Astrocyte of the cerebellum (primary cell): ENCODE measurements at places on chromosomes 7 and 10.
A peak's percentile ranks its signal among the peaks of the same experiment; 100 is the strongest.

DNA sequence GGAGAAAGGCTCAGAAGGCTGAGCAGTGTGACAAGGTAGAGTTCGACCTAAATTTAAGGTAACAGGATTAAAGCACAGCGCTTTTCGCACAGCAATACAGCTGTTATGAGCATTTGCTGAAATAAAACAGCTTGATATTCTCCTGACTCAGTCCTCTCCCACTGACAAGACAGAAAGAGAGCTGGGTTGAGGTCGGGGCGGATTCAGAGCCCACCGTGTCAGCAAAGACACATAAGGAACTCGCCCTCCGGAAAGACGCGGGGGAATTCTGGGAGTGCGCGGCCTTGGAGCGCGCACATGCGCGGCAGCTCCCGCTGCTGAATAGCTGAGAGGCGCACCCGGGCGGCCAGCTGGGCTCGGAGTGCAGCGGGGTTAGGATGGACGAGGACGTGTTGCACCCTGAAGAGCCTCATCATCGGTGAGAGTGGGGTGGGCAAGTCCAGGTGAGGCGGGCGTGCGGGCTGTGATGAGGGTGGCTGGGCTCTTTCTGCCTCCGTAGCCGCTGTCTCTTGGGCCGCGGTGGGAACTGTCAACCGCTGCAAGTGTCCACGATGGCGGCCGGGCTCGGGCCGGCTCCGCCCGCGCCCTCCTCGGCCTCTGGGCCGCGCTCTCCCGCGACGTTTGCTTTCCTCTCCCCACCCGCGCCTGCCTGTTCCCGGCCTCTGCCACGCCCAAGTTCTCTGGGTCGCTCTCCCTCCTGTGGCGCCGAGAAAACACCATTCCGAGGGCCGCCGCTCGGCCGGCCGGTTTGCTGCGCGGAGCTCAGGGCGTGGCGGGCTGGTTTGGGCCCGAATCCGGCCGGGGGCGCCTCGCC is 120.6 kb downstream of the LYZL1 start:
- no peak for DNase-seq

DNA sequence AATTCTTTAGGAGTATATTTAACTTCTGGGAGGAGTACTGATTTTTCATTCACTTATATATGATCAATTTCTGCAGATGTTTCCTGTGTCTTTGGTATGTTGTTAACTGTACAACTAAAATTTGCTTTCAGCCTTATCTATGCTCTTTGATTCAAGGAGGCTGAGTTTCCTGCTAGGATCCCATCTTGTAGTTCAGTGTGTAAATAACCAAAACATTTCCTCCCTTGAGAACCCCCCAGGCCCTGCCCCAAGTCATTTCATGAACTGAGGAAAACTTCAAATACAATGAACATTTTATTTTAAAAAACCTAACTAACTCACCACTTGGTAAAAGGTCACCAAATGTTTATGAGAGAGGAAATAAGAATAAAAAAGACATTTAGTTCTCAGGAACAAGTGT is 55.5 kb downstream of the VWA2 start:
- DNase-seq: no peak

DNA sequence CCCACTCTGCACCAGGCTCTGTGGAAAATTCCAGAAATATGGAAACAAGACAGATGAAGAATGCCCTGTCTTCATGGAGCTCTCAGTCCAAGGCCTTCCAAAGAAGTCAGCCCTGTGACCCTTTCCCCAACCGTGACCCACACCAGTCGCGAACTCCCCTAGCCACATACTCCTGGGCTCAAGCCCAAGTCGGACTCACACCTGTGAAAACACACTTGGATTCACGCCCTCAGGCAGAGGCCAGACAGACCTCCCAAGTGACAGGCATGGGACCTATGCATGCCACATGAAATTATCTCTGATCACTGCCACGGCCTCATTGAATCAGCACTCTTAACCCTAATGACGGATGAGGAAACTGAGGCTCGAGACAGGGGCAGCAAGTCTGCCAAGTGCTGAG is 42.5 kb downstream of the ZCCHC24 start:
- no peak for DNase-seq

GRCh38 chr7:29557954-29558353 is 5.7 kb upstream of the PRR15 start:
- no peak for DNase-seq

DNA sequence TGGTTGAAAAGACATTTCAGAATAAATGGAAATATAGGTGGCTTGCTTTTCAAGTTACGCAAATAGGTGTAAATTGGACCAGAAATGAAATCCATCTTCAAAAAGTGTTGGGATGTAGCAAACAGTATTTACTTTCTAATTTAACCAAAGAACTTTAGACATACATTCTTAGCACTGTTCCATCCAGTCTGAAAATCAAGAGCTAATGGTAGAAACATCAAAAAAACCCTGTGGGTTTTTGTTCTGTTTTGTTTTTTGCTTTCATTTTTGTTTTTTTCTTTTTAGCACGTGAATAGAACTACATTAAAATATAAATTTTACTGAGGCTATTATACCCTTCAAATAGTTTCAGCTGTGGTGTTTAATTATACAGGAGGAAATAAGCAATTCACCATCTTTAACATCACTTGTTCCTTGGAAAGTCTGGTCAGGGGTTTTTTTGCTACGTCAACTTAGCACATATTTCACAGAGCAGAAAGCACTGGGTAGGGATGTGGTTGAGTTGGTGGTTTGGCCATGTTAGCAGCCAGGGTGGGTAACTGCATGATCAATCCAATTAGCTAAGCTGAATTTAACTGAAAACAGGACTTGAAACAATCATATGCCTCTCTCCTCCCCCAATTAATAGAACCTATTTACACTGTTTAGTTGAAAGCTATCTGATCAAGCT is 275.4 kb upstream of the PFKP start:
- DNase-seq: no peak

GRCh38 chr7:69217516-69218350 is 380.5 kb upstream of the AUTS2 start:
- no peak for DNase-seq

DNA sequence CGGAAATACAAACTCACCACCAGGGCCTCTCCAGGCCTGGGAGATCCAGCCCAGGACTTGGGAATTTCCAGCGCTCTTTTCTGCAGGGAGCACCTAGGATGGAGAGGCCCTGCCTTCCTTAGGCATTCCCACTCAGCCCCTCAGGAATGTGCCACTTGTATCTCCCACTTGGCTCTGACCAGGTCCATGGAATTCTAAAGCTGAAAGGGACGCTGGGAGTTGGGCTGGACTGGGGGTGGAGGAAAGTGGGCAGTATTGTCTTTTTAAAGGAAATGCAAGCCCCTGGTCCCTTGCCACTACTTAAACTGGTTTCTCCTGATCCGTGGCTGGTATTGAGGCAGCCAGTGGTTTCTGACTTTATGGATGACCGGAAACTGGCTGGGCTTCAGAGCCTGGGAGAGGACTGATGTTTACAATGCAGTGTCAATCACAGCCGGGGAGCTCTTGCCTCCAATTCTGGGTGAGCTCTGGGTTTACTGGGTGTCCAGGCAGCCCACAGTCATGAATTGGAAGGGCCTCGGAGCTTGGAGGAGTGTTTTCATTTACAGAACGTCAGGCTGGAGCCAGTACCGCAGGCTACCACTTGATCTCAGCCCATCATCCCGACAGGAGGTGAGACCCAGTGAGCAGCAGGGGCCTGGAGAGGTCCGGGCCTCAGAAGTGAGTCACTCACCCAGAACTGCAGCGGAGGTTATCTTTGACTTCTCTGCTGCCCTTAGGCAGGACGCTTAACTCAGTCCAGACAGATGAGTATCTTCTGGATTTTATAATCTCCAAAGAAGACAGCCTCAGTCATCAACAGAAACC is 27.3 kb downstream of the AGAP3 start:
- DNase-seq: peak; percentile 73

DNA sequence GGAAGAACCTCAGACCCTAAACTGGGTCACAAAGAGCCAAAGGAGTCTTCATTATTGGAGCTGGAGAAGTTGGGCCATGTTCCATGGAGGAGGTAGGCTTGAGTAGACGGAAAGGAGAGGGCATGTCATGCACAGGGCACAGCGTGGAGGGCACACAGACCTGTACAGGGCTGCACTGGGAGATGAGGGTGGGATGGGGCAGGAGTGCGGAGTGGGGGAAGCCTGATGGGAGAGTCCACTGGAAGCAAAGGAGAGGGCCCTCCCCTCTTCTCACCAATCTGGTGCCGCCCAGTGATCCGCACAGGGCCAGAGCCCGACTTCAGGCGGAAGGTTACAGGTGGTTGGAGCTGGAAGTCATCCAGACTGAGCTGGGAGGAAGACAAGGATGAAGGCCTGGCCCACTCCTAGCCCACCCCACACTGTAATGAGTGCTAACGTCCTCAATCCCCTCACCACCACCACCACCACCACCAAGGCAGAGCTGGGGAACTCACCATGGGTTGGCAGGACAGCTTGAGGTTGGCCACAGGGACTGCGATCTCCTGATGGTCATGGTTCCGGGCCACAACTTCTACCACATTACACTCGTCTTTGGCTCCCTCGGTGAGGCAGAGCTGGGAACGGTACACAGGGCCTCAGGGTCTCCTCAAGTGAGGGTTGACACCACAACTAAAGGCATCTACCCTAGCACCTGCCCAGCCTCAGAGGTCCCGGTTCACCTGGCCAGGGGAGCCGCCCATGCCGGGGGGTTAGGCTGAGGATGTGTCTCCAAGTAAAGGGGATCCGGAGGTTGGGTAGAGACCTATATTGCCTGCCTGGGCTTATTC is 1.0 kb downstream of the NPM3 start:
- DNase-seq: no peak

DNA sequence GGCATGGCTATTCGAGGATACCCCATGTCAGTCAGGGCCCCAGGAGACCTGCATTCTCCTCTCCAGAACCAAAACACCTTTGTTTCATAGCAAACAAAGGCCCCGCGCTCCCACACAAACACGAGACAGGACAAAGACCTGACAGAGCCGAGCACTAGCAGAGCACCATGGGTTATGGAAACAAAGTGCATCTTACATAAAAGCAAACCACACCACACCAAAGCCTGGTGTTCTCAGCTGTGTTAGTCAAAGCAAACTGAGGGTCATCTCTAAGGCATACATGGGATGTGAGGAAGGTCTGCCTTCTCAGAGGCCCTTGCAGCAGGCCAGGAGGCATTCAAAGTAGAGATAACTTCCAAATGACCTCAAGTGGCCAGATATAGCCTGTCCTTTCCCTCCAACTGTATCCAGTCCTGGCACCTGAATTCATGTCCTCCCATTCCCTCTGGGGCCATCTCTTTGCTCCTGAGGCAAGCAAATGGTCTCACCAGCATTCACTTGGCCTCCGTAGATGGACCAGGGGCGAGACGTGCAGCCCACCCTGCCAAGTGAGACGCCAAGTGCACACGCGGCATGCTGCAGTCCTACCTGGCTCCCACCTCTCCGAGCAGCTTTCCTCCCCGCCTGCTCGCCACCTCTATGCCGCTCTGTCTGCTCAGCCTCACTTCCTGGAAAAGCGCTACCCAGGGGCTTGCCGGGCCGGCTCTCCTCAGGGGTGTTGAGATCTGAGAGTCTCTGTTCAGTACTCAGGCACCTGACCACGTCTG is 45.3 kb upstream of the PDLIM1 start:
- no peak for DNase-seq

GRCh38 chr7:47586925-47587324 is 5.0 kb upstream of the TNS3 start:
- no peak for DNase-seq

DNA sequence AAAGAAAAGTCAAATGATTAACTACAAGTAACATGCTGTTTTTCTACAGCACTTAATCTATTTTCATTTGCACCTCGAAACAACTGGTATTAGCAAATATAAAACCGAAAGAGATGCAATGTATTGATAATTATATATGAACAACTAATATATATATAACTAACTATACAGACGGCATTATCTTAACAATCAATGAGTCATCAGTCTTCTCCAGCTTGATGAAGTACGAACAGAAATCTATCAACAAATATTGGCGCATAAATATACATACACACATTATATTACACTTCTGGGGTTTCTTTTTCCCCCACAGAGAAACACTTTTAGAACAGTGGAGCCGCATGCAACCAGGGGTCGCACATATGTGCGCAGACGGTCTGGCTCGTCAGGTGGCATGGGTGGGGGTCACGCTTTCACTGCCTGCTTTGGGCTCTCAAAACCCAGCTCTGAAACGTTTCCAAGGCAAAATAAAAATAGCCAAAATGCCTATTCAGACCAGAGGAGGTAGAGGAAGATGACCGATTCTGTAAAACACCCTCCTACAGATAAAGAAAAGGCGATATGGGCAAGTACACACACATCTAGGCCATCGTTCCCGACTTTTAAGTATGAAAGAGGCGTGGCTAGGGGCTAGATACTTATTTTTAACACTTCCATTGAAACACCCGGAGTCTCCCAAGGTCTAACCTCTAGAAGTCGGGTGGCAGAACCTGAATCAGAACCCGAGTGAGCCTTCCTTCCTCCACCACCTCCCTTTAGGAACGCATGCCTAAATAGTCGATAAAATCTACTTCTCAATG is 1.7 kb downstream of the ARHGAP12 start:
- no peak for DNase-seq

GRCh38 chr7:98733036-98733435 is 116.0 kb downstream of the NPTX2 start:
- no peak for DNase-seq

DNA sequence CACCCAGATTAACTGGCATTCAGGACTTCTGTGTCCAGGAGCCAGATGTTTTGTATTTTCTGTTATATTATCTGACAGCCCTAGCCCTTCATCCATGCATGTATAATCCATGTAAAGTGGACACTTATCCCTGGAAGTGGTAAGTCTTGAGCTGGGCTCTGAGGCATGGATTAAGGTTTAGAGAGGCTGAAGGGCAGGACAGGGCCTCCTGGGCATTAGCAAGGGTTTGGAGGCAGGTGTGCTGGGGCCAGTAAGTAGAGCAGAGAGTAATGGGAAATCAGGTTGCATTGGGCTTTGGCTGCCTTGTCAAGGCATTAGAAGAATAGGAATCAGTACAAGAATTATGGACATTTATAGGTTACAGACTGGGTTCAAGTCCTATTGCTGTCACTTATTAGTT is 138.0 kb downstream of the DYNC1I1 start:
- DNase-seq: no peak
